ENCODE measurements at places on chromosomes 16 and 17.
A peak's percentile ranks its signal among the peaks of the same experiment; 100 is the strongest.

DNA sequence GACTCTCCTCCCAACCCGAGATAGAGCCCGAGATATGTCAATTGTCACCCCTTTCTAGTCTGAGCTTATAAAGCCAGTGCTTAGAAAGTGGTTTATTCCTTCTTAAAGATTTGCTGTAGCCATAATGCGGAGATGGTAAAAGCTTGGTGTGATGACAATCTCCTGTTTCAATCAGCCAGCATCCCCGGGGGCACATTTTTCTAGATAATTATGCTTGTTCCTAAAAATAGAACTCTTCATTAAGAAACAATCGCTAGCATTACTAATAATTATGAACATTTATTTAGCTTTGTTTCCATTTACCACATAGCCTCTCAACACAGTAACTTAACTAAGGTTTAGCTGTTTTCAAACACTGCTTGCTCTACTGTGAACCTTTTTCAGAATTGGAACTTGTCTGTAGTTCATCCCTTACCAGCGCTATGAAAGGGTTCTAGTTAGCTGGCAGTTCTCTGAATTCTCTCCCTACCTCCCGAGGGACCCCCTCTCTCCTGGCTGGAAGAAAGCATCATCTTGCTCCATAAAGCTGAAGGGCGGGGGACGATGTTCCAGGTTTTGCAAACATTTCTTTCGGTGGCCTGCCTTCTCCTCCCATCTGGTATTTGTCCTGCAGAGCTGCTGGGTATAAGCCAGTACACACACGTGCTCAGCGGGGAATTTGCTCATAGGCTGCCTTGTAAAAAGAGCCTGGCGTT, 922 bp upstream of the MRPL58 start:
- no peak for DNase-seq

DNA sequence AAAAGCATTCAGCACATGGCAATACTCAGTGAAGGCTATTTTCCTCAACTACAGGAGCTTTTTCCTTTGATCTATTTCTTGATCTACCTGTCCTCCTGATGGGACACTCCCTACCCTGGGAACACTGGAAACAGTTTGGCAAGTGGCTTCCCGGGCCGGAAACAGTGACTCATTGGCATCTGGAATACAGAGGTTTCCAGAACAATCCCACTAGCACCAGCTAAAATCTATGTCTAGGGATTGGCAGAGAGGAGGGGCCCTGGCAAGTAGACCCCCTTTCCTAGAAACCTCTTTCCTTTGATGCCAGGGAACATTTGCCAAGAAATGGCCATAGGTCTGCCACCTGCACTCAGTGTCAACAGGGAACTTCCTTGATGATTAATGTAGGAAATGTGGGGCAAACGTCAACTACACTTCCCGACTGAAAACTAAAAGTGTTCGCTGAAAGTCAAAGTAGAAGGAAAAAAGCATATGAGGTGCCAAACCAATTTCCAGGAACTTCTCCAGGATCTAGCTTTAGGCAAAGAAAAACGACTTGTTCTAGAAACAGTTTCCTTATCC, 30.4 kb upstream of the FBXW10B start:
- DNase-seq = no peak

GRCh38 chr16:48201515-48202201, 42.4 kb upstream of the LONP2 start:
- DNase-seq = no peak

GRCh38 chr17:48071654-48072053, 23.5 kb downstream of the NFE2L1 start:
- DNase-seq = no peak

DNA sequence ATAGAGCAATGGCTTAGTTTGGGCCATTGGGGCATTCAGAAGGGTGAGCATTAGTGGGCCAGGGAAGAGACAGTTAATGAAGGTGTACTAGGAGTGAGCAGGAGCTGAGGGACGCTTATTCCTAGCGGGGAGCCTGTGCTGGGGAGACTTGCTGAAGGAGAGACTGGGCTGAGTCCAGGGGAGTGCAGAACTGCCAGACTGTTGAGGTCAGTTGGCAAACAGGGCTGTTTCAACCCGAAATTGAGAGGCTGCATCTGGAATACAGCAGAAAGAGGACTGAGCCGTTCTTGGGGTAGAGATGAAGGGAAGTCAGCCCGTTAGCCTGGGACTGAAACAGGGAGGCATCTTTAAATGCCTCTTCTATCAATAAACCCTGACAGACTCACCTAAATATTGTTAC, 33.2 kb downstream of the MAP2K6 start:
- no peak for DNase-seq

DNA sequence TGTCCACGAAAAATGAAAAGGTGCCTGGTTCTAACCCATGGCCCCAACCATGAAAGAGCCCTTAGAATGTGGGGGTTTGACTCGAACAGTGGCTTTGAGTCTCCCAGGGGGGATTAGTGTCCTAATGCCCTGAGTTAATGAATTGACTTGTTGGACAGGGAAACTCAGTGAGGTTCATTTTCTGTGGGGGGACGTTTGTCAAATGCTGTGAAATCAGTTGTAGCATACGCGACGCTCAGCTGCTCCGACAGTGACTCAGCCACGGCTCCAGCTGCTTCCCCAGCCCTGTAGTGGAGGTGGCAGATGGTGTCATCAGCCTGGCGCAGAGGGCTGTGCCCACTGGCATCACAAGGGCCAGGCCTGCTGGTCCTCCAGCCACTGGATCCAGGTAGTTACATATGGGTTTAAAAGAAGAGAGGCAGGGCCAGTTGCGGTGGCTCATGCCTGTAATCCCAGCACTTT, 3.9 kb upstream of the TMEM235 start:
- DNase-seq = no peak

DNA sequence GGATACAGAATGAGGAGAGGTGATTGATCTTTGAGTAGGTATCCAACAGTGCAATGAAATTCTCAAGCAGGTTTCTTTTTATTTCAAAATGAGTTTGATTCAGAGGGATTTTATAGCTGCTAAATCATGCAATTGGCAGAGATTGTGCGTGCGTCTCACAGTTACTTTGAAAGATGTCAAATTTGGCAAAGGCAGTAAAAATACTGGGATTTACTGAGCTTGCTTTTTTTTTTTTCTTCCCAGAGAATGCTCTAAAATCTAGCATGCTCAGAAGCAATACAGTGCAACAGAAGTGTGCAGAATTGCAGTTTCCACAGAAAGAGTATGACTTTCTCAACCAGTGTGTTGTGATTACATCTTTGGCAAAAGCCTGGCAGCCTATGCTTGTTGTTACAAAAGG, 410.7 kb upstream of the GOT2 start:
- DNase-seq = no peak

DNA sequence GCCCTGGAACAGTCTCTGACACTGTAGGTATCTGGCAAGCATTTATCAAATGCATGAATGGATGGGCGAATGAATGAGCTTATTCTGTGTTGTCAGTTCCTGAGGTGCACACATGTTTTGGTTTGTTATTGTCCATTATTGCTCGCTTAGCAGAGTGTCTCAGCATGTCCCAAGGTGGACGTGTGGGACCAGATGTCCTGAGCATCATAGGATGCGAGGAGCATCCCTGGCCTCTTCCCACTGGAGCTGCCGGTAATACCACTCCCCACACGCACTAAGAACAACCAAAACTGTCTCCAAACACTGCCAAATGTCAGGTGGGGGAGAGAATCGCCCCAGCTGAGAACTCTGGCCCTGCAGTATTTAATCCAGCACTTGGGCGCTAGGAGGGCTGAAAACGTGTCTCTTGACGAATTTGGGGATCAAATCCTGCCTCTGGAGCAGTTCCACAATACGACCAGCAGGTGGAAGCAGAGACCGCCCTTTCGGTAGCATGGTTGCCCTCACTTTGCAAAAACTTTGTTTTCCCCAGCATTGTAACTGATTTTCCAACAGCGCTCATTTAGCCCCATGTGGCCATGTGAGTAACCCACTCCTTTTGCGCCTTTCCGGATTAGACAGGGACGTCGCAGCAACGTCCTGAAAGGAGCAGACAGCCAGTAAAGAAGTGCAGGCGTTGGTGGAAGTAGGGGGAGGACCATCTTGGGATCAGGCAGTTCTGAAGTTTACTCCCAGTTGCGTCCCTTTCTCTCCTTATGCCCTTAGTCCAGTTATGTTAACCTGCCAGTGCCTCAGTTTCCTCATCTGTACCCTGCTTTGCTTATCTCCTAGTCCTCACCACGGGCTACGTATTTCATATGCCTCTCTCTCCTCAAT, 22.7 kb downstream of the TMEM114 start:
- DNase-seq = peak; percentile 97

DNA sequence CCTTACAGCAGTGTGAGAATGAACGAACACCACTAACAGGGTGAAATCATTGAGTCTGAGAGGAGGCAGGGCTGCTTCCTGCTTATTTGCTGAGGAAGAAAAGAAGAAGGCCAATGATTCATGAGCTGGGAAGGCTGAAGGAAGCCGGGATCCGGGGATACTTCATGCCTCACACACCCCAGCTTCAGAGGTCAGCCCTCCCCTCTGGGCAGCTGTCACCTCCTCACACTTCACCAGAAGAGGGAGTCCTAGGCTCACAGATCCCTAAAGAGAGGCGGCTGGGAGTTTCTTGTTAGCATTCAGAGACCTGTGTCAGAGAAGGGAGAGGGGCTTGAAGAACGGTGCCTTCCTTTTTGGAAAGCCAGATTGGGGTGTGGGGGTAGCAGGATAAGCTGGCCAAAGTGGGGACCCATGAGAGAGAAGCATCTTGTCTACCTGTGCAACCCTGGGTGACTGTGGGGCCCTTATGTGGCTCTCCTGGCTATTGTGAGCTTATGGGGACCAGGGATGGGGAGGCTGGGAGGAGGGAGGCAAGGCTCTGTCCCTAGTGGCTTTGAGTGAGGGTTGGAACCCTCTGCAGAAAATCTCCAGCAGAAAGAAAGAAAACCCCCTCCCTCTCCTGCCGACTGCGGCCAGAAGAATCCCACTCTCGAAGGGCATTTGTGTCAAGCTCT, 94.6 kb downstream of the RGS9 start:
- DNase-seq = peak; percentile 87

DNA sequence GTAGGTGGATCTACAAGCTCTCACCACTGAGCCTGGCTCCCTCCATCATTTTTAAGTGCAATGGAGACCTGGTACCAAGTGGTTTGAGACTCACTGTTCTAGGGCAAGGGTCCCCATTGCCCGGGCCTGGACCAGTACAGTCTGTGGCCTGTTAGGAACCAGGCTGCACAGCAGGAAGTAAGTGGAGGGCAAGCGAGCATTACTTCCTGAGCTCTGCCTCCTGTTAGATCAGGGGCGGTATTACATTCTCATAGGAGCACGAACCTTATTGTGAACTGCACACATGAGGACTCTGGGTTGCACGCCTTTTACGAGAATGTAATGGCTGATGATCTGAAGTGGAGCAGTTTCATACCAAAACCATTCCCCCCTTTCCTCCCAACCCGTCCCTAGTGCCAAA, 6.8 kb upstream of the ZNF594 start:
- DNase-seq = peak; percentile 38

- DNase-seq = no peak
Observed at GRCh38 chr17:40479754-40480480, 21.5 kb downstream of the TNS4 start.

GRCh38 chr17:35214631-35215273, 20.6 kb upstream of the SLC35G3 start:
- no peak for DNase-seq

DNA sequence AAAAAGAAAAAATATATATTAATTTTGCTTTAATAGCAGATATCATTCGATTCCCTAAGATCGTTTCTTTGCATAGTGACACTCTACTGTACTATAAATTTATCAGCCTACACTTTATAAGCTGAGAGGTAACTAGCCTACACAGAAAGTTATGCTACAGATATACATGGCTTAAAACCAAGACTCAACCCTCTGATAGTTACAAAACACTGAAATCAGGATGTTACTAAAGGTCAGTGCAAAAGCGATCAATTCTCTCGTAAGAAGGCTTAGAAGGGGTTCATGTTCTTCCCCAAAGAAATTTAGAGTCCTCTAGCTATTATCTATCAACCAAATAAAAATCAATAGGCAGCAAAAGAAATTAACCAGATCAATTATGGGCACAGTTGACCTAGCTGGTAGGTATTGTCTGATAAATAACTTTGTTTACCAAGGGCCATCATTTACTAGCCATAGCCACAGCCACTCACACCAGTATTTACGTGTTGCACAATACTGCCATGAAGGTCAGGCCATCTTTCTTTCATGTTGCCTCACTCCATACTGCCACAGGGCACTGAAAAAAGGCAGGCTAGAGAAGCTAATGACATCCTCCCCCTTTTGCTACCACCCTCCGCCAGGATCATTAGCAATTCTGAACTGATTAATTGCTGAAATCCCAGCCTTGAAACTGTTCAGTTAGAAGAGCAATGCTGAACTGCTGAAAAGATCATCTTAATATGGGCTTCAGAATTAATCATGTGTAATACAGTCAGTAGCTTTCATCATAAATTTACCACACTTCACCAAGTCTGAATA, 43.7 kb downstream of the RND2 start:
- DNase-seq = no peak

DNA sequence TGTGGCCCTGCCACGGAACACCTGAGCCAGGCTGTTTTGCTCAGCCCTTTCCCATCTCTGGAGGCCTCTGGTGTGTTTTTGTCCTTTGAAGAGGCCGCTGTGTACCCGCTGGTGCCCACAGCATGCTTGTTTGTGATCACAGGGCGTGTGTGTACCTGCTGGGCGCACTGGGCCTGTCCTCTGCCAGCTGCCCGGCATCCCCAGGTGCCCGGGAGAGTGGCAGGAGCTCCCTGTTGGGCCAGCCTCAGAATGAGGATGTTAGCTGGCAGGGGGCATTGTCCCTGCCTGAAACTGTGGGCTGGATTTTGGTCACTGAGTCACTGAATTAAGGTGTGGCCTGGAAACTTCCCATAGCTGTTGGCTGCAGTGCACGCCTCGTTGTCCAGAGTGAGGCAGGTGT, 31.1 kb downstream of the BAIAP2 start:
- no peak for DNase-seq

GRCh38 chr16:9090101-9090959, 1.1 kb upstream of the HAPSTR1 start:
- no peak for DNase-seq

DNA sequence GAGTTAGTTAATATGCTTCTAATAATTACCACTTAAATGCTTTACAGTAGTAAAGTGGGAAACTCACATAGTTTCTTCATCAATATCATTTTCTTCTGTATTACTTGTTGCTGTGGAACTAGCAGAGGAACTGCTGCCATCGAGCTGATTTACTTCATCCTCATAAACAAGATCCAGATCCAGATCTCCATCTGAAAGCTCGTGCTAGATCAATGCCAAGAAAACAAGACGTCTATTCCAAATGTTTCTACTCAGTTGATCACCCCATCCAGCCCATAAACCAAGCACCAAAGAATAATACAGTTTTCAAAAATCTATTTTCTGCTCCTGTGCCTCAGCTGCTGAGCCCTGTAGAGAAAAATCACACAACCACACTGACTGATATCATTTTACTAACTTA, 59.1 kb downstream of the TRIM37 start:
- no peak for DNase-seq

GRCh38 chr16:17342031-17342430, 128.7 kb downstream of the XYLT1 start:
- no peak for DNase-seq

DNA sequence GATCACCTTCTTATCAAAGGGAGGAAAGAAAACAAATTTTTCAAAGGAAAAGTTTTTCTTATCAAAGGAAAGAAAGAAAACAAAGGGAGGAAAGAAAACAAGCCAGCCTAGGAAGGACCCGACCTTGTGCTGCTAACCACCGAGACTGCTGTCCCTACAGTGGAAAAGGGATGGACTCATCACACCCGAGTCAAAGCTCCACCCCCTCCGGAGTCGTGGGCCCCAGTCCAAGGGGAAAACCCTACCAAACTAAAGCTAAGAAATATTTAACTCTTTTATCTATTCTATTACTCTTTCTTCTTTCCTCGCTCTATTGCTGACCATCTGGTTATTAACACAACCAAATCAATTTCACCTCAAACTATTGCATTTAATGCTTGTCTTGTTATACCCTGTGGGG, 6.1 kb upstream of the ENDOV start:
- DNase-seq = no peak
